Activated naive CD4-positive, alpha-beta T cell treated with Interleukin-2 at 50 U/mL for 16 hours (primary cell): ENCODE measurements at places on chromosomes 2 and 18.

DNA sequence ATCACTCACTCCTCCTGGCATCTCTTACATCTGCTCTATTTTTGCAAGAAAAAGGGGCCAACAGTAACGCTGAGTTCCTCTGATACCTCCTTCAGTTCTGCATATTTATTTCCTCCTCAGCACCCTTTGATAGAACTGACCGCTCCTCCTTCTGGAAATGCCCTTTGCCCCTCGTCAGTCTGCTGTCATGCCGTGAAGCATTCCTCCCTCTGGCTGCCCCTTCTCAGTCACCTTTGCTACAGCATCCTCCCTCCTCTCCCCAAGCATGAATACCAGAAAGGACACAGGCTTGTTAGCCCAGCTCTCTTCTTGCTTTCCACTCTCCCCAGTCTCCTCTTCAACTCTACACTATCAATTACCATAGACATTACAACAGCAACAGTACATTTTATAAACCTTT is 135.4 kb downstream of the NBAS start:
- no peak for DNase-seq

DNA sequence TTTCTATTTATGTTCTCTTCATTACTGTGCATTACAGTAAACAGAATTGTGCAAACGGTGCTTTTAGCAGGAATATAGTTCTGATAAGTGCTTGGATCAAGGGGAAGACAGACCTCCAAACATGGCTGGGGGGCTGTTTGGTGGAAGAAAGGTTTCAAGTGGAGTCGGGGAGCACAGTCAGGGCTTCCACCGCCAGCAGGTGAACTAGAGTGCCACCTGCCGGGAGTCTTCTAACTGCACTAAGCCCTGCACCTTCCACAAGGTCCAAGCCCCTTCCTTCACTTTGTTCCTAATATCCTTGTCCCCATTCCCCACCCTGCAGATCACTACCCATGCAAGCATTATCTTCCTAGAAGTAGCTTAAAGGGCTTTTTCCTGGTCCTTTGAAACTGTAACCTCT is 11.1 kb downstream of the ONECUT2 start:
- DNase-seq = no peak

DNA sequence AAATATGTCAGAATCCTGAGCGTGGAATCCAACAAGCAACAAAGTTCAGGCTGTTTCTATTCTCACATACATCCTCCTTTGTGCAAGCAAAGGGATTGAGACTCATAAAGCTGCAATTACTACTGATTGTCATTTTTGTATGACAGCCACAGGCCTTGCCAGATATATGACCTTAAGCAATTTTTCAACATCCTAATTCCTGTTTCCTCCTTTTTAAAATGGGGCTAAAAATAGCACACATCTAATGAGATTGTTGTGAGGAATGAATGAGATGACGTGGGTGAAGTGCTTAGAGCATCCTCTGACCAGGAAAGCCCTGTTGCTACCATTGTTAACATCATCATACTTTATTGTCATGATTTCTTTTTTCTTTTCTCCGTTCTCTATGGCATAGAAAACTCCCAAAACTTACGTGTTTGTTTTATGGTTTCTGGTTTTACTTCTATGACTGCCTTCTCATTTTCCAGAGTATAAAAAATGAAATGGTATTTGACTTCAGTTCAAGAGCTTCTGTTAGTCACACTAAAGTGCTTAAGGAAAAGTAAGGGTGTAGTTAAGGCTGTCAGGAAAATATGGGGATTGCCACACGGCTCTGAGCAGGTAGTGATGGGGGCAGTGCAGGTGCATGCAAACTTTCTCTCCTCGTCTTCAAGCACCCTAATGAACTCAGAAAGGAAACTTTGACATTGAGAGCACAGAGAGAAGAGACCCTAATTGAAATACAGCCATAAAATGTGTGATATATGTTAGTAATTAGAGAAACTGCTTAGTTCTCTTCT is 590.6 kb upstream of the NETO1 start:
- no peak for DNase-seq

- DNase-seq = no peak
These were observed 45.3 kb upstream of the SPAG16 start for GRCh38 chr2:213238753-213239495.

DNA sequence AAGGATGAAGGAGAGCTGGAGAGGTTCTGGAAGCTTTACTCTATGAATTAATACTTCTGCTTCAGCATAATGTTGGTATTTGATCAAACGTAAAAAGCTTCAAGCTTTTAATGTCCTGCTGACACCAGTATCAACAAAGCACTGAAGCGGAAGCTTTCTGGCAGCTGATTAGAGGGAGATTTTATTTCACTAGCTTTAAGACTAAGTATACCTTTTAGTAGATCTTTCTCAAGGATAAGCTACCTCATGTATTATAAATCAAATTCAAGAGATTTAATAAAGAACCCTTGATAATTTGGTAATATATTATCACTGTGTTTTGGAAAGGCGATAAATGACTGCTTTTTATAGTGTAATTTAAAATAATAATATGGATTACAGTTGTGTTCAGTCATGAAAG is 128.0 kb upstream of the CD302 start:
- DNase-seq = no peak

- DNase-seq = no peak
These were observed 6.0 kb upstream of the CIB4 start for GRCh38 chr2:26646986-26647672.

DNA sequence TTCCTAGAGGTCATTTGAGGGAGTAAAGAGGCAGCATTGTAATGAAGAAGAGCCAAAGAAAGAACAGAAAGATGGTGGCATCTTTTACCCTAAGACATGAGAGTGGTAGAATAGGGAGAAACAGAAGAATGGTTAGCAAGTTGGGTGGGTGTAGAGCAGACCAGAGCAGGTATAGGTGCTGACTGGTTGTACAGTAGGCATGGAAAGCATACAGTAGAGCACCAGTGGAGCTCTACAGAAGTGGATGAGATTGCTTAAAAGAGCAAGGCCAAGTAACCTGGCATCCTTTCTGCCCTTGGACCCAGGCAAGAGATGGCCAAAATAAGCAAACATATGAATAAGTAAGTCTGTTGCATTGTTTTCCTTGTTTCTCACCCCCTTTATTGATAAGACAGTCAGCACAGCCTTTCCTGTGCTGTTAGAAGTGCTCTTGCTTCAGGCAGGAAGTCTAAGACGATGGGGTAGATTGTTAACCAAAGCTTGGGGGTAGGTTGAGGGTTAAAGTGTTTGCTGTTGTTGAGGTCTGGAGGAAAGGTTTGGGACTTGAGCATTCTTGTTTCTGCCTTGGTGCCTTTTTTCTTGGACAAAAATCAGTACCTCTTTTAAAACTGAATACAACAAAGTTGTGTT is 76.9 kb downstream of the DIS3L2 start:
- no peak for DNase-seq

GRCh38 chr2:167592441-167592840 is 655.0 kb downstream of the STK39 start:
- DNase-seq = no peak

GRCh38 chr2:145623136-145623535 is 1103.2 kb upstream of the ZEB2 start:
- DNase-seq = no peak

- DNase-seq = no peak
These were observed 61.7 kb upstream of the LCLAT1 start for GRCh38 chr2:30385327-30385726.

DNA sequence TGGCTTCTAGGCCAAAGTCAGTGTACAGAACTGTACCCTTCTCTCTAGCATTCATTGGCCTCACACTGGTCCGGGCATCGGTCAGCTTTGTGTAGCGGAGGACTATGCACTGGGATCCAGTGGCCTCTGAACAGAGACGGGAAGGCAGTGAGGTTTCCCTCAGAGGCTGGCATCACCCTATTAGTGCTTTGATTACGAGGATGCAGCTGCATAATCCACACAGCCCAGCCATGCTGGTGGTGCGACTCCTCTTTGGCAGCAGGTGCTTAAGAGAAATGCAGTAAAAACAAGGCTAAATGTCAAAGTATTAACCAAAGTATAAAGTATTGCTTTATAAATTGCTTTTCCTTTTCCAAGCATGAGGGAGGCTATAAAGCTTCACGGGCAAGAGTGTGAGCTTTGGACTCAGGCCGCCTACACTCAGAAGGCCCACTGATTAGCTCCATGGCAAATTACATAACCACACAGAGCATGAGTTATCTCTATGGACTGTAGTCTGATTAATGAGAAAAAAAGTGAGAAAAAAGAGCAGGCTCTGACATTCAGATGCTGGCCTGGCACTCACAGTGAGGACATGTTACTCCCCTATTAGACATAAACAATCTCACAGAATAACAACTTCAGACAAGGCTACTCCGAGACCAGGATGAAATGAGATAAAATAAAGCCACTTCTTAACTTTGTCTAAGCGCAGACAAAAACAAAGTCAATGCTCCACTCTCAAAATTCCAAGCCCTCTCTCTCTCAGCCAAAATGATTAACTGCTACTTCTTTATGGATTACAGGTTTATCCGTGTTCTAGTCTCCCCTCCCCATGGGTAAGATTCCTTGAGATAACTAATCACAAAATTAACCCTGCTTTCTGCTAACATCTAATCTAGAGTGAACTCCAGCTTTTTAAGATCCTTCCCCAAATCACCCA is 6.4 kb upstream of the CRYGC start:
- no peak for DNase-seq

DNA sequence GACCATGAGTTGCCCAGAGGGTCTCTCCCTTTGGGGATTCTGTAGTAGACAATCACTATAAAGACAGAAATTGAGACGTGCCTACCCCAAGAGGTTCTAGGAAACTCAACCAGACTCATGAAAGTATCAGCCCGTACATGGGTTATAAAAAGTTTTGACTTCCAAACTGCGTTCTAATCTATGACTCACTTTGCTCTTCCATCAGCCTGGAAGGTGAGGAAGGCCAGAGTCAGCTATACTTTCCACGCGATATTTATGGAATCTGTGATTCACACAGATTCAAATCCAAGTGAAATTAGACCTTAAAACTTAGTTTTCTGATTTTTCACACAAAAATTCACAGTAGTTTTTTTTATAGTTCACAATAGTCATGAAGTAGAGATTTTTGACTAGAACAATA is 7.7 kb upstream of the LYPD1 start:
- DNase-seq = no peak

DNA sequence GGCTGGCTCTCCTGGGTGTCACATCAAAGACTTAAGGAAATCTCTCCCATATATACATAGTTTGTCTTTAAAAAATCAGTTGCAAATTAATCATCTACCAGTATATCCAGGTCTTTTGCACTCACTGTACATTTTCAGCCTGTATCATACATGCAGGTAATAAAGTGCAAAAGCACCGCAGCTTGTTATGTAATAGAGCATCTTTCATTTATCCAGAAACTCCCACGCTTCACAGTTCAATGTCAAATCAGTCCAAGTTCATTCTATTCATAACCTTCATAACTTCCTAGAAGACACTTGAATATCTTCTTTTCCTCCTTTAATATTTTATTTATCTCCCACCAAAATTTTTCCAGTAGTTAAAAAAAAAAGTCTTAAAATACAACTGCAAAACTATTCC is 89.6 kb upstream of the KCTD1 start:
- DNase-seq = no peak

DNA sequence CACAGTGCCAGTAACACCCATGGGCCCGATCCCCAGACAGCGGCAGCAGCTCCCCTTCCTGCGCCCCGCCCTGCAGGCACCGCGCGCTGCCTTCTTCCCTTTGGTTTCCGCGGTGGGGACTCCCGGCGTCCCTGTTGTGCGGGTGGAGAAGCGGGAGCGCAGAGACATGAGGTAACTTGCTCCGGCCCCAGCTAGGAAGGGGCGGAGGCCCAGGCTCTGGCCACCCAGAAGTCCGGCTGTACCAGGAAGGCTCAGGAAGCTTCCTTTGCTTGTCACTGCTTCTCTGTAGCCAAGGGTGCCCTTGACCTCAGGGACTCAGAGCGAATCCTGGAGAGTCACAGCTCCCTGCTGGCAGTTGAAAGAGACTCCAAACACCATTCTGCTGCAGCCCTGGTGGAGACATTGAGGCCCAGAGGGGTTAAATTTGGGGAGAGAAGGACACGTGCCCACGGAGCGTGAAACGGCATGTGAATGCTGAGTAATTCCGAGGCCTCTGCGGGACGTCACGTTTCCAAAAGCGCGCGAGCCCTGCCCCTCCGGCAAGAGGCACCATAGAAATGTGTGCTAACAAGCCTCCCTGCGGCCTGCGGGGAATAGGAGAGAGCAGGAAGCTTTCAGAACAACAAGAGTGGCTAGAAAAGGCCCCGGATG is 6.7 kb upstream of the ADCY3 start:
- peak; percentile 57 for DNase-seq

DNA sequence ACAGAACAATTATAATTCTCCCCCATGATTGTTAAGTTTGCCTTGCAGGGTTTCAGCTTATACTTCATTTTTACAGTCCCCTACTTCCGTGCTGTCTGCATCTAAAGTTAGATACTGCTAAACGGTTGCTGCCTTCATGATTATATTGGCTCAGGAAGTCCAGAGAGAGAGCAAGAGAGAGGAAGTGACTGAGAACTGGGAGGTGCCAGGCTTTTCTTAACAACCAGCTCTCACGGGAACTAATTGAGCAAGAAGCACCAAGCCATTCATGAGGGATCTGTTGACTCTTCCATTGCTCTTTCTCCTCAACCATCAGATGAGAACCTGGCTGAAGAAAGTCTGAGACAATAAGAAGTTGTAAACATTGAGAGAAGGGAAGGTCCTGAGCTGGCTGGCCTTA is 125.5 kb upstream of the SIX2 start:
- DNase-seq = no peak

DNA sequence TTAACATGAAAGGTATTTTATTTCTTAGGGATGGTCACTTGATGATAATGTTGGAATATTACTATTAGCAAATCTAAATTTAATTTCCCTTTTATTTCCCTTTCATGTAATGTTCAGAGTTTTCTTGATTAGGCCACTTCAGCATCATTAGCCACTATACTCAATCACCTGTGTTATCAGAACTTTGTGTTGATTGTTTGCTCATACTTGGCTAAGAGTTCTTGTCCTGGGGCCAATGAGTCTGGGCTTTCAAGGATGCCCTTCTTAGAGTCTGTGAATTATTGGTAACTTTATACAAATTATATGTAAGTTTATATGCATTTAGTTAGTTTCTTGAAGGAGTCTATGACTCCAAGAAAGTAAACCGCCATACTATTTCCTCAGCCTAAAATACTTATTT is 408.0 kb upstream of the DDX18 start:
- no peak for DNase-seq

DNA sequence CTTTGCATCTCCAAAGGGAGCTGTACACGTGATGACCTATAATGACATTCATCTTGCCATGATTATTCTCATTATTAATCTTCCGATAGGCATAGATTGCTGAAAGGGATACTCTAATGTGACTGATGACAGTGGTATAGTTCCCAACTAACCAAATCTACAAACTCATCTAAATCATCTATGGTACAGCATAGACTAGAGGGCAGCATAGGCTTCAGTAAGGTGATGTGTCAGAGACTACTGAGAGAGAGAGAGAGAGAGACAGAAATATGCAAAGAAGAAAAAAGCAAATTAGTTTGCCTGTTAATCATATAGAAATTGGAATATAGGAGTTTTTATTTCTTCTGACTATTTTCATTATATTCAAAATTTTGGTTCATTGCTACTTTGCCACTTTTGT is 89.3 kb downstream of the CSRNP3 start:
- DNase-seq = no peak

GRCh38 chr2:151040039-151040438 is 221.6 kb downstream of the RBM43 start:
- no peak for DNase-seq

- DNase-seq = no peak
These were observed 336.5 kb downstream of the KCNS3 start for GRCh38 chr2:18214936-18215335.
